ENCODE measurements at places on chromosomes 4 and X. TPM values are rescaled to one million over a fixed set of nuclear protein-coding genes. Genes with fewer than 3 reads are reported as not detected.

The GPRIN3 gene
- total RNA-seq, result 9.0 TPM

The ZFP92 gene
- 1.2 TPM for total RNA-seq

The CFAP299 gene
- not detected for total RNA-seq

The EMCN gene
- 9.3 TPM for total RNA-seq

The C4orf51 gene
- total RNA-seq, result not detected

The CRLF2 gene
- not detected for total RNA-seq

The NXF3 gene
- 0.54 TPM for total RNA-seq

The DMD gene
- 233 TPM for total RNA-seq

The FAM114A1 gene
- total RNA-seq, result 180 TPM

GRCh38 chr4:185128272-185129119 is 14.6 kb upstream of the SLC25A4 start:
- peaks cover 3% of the 10 kb centered on the region for H3K4me1 ChIP-seq
- no peaks in the 10 kb centered on the region for H3K27me3 ChIP-seq
- peak overlapping the region; percentile 78 for H3K27ac ChIP-seq
- no peaks in the 10 kb centered on the region for H3K36me3 ChIP-seq
- peak overlapping the region; percentile 96 for H3K4me3 ChIP-seq
- no peak for DNase-seq

- H3K36me3 ChIP-seq, result no peaks in the 10 kb centered on the region
- no peak for DNase-seq
- no peak overlapping the region for H3K27ac ChIP-seq
- no peaks in the 10 kb centered on the region for H3K4me1 ChIP-seq
- H3K27me3 ChIP-seq, result no peaks in the 10 kb centered on the region
- H3K4me3 ChIP-seq, result no peak overlapping the region
These were observed 50.3 kb downstream of the CHRDL1 start for GRCh38 chrX:110745288-110745687.

- H3K4me1 ChIP-seq, result no peaks in the 10 kb centered on the region
- H3K27me3 ChIP-seq, result no peaks in the 10 kb centered on the region
- H3K27ac ChIP-seq, result peak overlapping the region; percentile 49
- H3K4me3 ChIP-seq, result peak overlapping the region; percentile 82
- no peaks in the 10 kb centered on the region for H3K36me3 ChIP-seq
These were observed 537 bp upstream of the PRKX start for GRCh38 chrX:3713937-3714434.

GRCh38 chr4:164937576-164938270 is 39.7 kb downstream of the TRIM61 start:
- H3K27me3 ChIP-seq, result no peaks in the 10 kb centered on the region
- DNase-seq, result no peak
- H3K4me3 ChIP-seq, result no peak overlapping the region
- no peaks in the 10 kb centered on the region for H3K36me3 ChIP-seq
- H3K4me1 ChIP-seq, result no peaks in the 10 kb centered on the region

GRCh38 chrX:44816367-44816766 is 27.5 kb upstream of the DUSP21 start:
- H3K4me3 ChIP-seq, result no peak overlapping the region
- H3K27ac ChIP-seq, result no peak overlapping the region
- no peaks in the 10 kb centered on the region for H3K27me3 ChIP-seq
- no peak for DNase-seq
- no peaks in the 10 kb centered on the region for H3K4me1 ChIP-seq
- H3K36me3 ChIP-seq, result no peaks in the 10 kb centered on the region

DNA sequence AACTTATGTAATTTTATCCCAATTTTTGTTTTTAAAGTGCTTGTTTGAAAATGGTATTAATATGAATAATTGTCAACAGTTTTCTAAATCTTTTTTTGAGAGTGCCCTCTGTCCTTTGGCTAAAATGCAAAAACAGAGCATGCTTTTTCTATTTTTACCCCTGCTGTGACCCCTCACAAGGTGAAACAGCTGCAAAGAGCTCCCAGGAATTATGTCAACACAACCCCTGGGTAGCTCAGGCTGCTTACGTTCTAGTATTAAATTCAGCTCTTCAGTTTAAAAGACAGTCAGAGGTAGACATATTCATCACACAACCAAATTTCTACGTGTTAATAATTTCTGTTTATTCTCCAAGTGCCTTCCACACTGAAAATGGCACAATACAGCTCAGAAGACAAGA is 367.5 kb downstream of the PRDM5 start:
- no peak overlapping the region for H3K27ac ChIP-seq
- no peaks in the 10 kb centered on the region for H3K36me3 ChIP-seq
- no peak for DNase-seq
- H3K4me1 ChIP-seq, result no peaks in the 10 kb centered on the region
- H3K4me3 ChIP-seq, result no peak overlapping the region

DNA sequence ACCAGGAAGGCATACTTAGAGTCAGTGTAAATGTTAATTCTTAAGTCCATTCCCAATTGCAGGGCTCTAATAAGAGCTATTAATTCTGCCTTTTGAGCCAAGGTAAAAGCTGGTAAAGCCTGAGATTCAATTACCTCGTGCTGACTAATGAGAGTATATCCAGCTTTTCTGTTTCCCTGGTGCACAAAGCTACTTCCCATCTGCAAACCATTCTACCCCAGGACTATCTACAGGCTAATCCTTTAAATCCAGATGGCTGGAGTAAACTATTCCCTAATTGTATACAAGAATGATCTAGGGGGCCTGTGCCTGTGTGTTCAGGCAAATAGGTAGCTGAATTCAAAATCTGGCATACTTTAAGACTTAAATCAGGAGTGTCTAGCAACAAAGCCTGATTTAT is 365.0 kb downstream of the GPM6A start:
- H3K27me3 ChIP-seq, result no peaks in the 10 kb centered on the region
- no peak for DNase-seq
- H3K4me3 ChIP-seq, result no peak overlapping the region
- no peak overlapping the region for H3K27ac ChIP-seq
- no peaks in the 10 kb centered on the region for H3K4me1 ChIP-seq

DNA sequence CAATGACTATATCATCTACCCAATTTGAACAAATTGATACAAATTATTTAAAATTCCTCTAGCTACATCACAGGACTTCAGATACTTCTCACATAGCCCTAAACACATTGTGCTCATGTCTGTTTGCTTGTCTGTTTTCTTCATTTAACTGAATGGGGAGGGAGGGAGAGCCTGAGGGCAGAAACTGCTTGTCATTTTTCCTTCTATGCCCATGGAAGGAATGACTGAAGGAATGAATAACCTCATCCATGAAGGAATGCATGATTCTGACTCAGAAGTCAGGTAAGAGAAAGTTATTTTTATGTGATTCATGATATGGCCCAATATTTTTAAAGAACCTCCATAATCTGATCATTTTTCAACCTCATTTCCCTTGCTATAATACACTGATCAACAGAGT is 418.0 kb upstream of the PITX2 start:
- no peaks in the 10 kb centered on the region for H3K36me3 ChIP-seq
- no peak overlapping the region for H3K27ac ChIP-seq
- DNase-seq, result no peak
- H3K4me3 ChIP-seq, result no peak overlapping the region
- no peaks in the 10 kb centered on the region for H3K4me1 ChIP-seq

GRCh38 chr4:79575709-79576428 is 167.8 kb upstream of the GK2 start:
- DNase-seq, result no peak
- H3K4me3 ChIP-seq, result no peak overlapping the region
- peak overlapping the region; percentile 29 for H3K27ac ChIP-seq
- H3K36me3 ChIP-seq, result no peaks in the 10 kb centered on the region
- peaks cover 3% of the 10 kb centered on the region for H3K4me1 ChIP-seq

DNA sequence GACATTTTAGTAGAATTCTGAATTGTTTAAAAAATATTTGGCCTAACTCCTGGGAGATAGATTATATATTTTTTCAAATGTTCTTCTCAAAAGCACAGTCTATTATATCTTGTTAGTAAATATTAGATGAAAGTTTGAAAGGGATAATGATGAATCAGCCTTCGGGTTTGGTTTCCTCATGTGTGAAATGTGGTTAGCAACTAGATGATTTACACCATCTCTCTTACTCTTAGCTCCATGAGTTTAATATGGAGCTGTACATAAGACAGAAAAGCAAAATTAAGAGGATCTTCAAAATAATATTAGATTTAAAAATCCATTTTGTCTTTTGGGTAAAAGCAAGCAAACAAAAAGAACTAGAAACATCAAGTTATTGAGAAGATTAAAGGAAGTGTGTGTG is 120.8 kb upstream of the SFRP2 start:
- H3K27me3 ChIP-seq, result no peaks in the 10 kb centered on the region
- no peak overlapping the region for H3K27ac ChIP-seq
- no peak for DNase-seq
- no peaks in the 10 kb centered on the region for H3K36me3 ChIP-seq
- H3K4me1 ChIP-seq, result no peaks in the 10 kb centered on the region

- H3K4me3 ChIP-seq, result no peak overlapping the region
- H3K27me3 ChIP-seq, result no peaks in the 10 kb centered on the region
- H3K36me3 ChIP-seq, result no peaks in the 10 kb centered on the region
- DNase-seq, result no peak
- no peaks in the 10 kb centered on the region for H3K4me1 ChIP-seq
- H3K27ac ChIP-seq, result no peak overlapping the region
These were observed 109.1 kb upstream of the HUWE1 start for GRCh38 chrX:53795576-53795975.

- H3K36me3 ChIP-seq, result no peaks in the 10 kb centered on the region
- H3K27me3 ChIP-seq, result no peaks in the 10 kb centered on the region
- no peaks in the 10 kb centered on the region for H3K4me1 ChIP-seq
These were observed 2.2 kb upstream of the UGT2B4 start for GRCh38 chr4:69497886-69498395.

GRCh38 chr4:47641755-47642154 is 156.7 kb downstream of the ATP10D start:
- no peaks in the 10 kb centered on the region for H3K36me3 ChIP-seq
- DNase-seq, result no peak
- no peak overlapping the region for H3K4me3 ChIP-seq
- no peak overlapping the region for H3K27ac ChIP-seq

DNA sequence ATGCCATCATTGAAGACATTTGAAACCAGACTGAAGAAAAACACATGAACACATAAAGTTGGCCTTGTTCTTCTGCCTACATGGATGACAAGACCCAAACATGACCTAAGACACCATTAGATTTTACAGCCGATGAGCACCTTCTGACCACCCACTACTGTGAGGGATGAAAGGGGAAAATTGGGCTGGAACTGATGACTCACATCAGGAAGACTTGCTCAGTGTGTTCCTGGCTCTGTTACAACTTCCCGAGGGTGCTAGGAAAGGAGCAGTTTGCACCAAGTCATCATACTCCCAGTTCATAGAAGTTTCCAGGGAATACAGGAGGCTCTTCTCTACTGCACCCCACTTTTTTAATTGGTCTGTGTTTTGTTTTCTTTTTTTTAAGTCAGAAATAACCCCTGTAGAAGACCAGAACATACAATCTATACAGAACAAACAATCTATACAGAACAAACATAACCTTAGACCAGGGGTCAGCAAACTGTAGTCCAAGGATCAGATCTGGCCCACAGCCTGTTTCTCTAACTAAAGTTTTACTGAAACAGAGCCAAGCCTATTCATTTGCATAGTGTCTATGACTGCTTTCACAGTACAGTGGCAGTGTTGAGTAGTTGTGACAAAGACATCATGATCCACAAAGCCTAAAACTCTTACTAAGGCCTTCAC is 25.3 kb downstream of the BTC start:
- no peak overlapping the region for H3K4me3 ChIP-seq
- no peak for DNase-seq
- peak overlapping the region; percentile 3 for H3K27ac ChIP-seq
- no peaks in the 10 kb centered on the region for H3K27me3 ChIP-seq

- DNase-seq, result no peak
- no peaks in the 10 kb centered on the region for H3K4me1 ChIP-seq
- H3K27ac ChIP-seq, result no peak overlapping the region
- H3K27me3 ChIP-seq, result no peaks in the 10 kb centered on the region
These were observed 94.5 kb upstream of the ZNF827 start for GRCh38 chr4:146033149-146033548.

- peaks cover 3% of the 10 kb centered on the region for H3K4me1 ChIP-seq
- no peaks in the 10 kb centered on the region for H3K27me3 ChIP-seq
- H3K4me3 ChIP-seq, result no peak overlapping the region
These were observed 249.6 kb downstream of the CAMK2D start for GRCh38 chr4:113511944-113512343.

- H3K4me3 ChIP-seq, result no peak overlapping the region
- no peak for DNase-seq
- H3K4me1 ChIP-seq, result peaks cover 13% of the 10 kb centered on the region
These were observed 33.5 kb upstream of the KLF3 start for GRCh38 chr4:38630519-38630918.

DNA sequence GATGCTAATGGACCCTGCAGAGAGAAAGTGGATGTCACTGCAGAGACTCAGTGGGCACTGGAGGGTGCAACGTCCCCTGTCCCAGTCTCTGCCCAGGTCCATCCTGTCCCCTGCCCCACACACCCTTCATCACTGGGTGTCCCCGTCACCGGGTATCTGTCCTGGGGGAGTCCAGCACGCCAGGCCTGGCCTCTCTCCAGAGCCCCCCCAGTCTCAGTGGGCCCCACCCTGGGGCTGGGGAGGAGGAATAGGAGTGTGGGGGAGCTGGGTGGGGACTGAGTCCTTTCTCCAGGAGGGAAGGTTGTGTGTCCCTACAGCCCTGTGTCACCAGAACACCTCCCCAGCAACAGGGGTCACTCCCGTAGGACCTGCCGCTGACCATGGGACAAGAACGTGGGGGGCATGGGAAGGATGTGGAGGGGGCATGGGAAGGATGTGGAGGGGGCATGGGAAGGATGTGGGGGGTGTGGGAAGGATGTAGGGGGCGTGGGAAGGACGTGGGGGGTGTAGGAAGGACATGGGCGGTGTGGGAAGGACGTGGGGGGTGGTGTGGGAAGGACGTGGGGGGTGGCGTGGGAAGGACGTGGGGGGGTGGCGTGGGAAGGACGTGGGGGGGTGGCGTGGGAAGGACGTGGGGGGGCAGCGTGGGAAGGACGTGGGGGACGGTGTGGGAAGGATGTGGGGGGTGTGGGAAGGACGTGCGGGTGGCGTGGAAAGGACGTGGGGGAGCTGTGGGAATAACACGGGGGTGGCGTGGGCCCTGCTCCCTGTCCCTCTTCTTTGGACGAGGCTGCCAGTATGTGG is 21.0 kb upstream of the SPON2 start:
- peak overlapping the region; percentile 92 for H3K27ac ChIP-seq
- H3K27me3 ChIP-seq, result no peaks in the 10 kb centered on the region
- H3K36me3 ChIP-seq, result no peaks in the 10 kb centered on the region
- no peak for DNase-seq
- peaks cover 38% of the 10 kb centered on the region for H3K4me1 ChIP-seq

DNA sequence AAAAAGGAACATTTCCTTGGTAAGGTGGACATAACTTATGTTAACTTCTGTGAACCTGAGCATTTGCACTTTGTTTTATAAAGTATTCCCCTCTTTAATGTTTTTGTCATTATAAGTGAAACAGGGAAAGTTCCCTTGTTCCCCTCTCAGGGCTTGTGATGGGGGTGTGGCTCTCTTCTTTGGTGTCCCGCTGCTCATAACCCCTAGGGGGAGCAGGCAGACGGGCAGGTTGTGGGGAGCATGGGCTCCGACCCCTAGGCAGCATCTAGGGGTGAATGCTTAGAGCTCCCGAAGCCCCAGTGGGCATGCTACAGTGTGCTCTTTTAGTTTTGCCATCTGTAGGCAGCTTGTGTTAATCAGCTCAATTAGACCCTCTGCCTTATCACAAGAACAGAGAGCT is 200.4 kb downstream of the DACH2 start:
- no peak overlapping the region for H3K4me3 ChIP-seq
- DNase-seq, result no peak
- no peaks in the 10 kb centered on the region for H3K27me3 ChIP-seq
- H3K36me3 ChIP-seq, result no peaks in the 10 kb centered on the region

- H3K4me1 ChIP-seq, result peaks cover 4% of the 10 kb centered on the region
- DNase-seq, result no peak
- no peaks in the 10 kb centered on the region for H3K36me3 ChIP-seq
- no peak overlapping the region for H3K4me3 ChIP-seq
- no peak overlapping the region for H3K27ac ChIP-seq
- no peaks in the 10 kb centered on the region for H3K27me3 ChIP-seq
These were observed 24.6 kb downstream of the NYX start for GRCh38 chrX:41471786-41472185.

Measured in thoracic aorta (tissue), 2 donors.